Neural progenitor cell (in vitro differentiated cells): ENCODE measurements at places on chromosomes 11 and 22. TPM values are rescaled to one million over a fixed set of nuclear protein-coding genes. Genes with fewer than 3 reads are reported as not detected.
A peak's percentile ranks its signal among the peaks of the same experiment; 100 is the strongest.

DNA sequence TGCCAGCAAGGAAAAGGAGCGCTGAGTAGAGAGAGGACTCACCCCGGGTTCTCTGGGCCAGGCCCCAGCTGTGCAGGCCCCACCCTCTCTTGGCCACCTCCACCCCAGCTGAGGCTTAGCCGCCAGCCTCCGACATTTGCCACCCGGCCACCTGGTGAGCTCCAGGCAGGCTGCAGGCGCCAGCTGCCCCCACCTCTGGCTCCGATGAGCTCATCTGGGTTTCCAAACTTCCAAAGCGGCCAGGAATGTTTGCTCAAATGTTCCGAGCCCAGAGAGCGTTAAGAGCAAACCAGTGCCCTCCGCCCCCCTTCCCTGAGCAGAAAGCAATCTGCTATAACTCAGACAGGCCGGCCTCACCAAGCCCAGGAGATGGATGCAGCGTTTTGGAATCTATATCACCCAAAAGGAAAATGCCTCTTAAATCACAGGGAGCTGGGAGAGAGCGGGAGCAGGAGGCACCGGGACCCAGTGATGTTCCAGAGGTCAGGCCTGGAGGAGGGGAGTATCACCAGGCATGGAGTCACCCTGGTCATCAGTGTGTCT lies 9.1 kb upstream of the MN1 start:
- DNase-seq, result peak; percentile 42

GRCh38 chr11:117281159-117281558 lies 10.0 kb upstream of the BACE1-AS start:
- no peak for DNase-seq

DNA sequence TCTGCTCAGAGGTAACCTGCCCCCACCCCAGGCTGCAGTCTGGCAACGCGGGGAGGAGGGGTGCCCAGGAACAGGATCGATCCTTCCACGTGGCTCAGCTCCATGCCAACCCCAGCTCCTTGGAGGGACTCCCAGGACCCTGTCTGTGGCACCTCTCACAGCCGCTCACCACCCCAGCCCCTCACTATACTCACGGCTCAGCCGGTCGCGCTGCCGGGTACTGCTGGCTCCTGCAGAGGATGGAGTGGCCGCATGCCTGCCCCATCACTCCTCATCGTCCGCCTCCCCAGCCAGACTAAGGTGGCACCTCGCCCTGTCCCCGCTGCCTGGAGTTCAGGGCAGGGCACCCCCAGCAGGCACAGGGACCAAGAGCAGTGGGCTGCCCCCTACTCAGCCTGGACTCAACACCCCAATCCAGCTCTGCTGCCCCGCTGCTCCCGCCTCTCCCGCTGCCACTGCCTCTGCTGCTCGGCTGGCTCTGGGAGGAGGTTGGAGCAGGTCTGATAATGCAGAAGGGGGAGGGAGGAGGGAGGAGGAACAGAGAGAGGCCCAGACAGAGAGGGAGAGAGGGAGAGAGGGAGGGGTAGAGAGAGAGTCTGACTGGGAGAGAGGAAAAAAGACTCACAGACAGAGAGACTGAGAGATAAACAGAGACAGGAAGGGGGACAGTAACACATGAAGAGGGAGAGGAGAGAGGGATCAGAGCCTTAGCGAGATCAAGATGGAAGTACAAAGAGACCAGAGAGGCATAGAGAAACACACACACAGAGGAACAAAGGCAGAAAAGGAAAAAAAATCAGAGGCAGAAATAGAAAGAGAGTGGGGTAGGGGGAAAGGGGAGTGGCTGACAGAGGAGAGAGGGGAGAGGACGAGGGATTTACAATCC lies at the start of gene PDE2A:
TSS of gene PDE2A (minus strand) at position 480 of the 886 bp plus-strand sequence. CDS start at position 265, 215 bp downstream.
- peak; percentile 65 for DNase-seq

DNA sequence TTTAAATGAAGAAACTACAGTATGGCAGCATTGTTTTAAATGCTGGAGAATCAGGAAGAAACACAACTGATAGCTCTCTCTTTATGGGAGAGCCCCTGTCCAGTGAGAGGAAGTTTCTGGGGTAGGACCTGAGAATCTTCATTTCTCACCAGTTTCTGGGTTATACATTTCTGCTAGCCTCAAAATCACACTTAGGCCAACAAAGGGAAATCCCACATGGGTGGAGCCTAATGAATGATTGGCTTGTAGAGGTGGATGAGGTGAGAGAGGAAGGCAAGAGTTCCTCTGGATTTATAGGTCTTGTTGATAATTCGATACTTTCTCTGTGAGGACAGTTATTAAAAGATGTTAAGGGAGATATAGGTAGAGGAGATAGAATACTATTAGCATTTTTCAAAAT lies 1397.3 kb upstream of the TENM4 start:
- no peak for DNase-seq

- no peak for DNase-seq
Measured at GRCh38 chr11:92269021-92269420, 44.4 kb downstream of the FAT3 start.

GRCh38 chr22:27105142-27106025 lies 448.0 kb downstream of the MIAT start:
- DNase-seq, result no peak

DNA sequence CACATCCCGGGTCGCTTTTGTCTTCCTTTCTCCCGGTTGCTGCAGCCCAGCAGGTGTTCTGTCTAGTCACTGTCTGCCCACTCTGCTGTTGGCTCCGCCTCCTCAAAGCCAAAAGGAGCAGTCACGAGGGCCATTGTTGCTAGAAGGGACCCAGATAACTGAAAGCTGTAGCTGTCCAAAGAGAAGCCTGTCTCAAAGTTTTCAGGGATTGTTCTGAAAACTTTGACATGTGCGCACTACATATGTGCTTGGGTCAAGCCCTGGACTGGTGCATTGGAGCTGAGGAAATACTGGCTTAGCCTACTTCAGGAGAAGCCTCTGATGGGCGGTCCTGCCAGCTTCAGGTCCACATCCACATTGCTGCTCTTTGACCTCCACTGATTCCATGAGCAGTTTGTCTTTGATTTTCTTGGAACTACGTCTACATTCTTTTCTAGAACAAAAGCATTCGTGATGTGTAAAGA lies 8.8 kb upstream of the OR2AT4 start:
- peak; percentile 83 for DNase-seq

- DNase-seq, result peak; percentile 24
Measured at GRCh38 chr11:35292279-35292678, 127.1 kb downstream of the SLC1A2 start.

DNA sequence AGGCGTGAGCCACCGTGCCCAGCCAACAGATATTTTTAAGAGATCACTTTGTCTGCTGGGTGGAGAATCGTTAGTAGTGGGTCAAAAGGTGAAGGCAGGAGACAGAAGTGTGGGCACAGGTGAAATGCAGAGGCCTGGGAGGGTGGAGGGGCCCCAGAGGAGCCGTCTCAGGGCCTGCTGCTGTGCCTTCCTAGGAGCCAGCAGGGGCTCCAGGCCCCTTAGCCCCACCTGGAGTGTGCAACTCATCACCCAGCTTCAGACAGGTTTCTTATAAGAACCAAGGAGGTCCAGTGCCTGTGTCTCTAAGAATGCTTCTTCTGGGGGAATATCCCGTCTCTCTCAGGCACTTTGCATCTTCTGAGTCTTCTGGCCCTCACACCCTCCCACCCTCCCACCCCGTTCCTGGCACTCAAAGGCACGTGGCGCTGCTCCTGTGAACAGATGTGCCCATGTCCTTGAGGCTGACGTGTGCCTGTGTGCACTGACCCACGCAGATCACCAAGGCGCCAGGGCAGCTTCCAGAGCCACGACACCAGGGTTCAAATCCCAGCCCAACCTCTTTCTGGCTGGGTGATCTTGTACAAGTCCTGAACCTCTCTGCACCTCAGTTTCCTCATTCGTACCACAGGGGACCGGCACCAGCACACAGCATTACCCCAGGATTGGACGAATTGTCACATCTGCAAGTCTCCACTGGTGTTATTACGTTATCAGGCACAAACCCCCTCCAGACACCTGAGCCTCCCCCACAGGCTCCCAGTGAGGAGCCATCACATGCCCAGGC lies 3.4 kb downstream of the ARSA start:
- no peak for DNase-seq

DNA sequence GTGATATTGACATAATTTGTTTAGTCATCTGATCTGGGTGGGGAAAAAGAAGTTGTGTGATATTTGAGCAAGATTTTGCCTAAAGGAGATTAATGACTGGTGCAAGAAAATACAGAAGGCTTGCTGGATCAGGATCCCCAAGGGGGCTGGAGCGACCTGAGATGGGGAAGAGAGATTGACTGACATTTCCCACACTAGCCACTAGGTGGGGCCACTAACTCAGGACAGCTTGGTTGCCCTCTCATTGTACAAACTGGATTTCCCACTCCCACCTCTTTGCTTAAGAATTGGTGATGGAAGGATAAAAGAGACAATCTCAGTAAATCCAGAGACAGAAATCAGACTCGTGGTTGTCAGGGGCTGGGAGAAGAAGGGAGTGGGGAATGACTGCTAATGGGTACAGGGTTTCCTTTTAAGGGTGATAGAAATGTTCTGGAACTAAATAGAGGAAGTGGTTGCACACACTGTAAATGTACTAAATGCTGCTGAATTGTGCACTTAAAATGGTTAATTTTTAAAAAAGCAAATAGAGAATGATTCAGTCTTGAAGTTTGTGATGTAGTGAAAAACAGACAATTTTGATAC lies 50.7 kb downstream of the CTTN start:
- no peak for DNase-seq

DNA sequence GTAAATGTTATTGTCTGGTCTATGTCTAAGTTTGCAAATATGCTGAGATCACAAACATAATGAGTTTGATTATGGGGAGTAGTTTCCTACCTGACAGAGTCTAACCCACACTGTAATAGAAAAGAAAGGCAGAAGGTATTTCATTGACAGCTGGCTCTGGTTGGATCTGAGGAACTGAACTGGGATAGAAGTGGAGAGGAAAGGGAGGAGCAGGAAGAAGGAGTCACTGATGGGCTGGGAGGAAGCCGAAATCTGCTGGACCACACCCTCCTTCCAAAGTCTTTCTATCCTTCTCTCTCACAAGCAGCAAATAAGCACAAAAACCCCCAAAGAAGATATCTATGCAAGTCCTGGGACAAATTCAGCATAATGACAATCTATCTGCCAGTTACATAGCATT lies 11.7 kb downstream of the BLID start:
- DNase-seq, result no peak

DNA sequence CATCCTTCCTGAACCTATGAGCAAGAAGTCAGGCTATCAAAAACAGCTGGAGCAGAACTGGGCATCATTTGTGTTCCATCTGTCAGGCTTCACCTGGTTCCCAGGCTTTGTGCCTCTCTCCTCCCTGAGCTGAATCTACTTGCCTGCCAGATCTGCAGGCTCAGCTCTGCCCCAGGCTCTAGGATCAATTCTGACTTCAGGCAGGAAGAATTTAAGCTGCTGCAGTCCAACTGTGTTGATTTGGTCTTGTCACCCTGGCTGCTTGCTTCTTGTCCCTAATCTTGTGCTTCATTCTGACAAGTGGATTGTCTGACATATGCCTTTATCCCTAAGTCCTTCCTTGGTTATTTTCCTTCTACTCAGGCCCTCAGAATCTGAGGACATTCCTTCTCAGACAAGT lies 31.6 kb upstream of the CADM1 start:
- no peak for DNase-seq

GRCh38 chr11:119774172-119774763 lies 45.3 kb upstream of the NECTIN1 start:
- peak; percentile 85 for DNase-seq

Gene WNT11
- 0.26 and 0.59 TPM in 2 replicates for total RNA-seq

Gene ARHGEF17
- total RNA-seq, result 19.9 and 41.8 TPM in 2 replicates

Gene KCNC1
- 0.04 and 0.59 TPM in 2 replicates for total RNA-seq

Gene CLDN5
- total RNA-seq, result 0.69 and 4.1 TPM in 2 replicates

Gene OR52I2
- total RNA-seq, result not detected in 2 replicates

Gene OR5D18
- total RNA-seq, result not detected in 2 replicates
